Activated CD4-positive, alpha-beta T cell treated with anti-CD3 and anti-CD28 coated beads, Interleukin-2, amount 50 U/mL, for 24 hours (primary cell): ENCODE measurements at places on chromosomes 4 and X.

- no peak for DNase-seq
Observed at GRCh38 chr4:54234497-54235205, 5.6 kb downstream of the PDGFRA start.

DNA sequence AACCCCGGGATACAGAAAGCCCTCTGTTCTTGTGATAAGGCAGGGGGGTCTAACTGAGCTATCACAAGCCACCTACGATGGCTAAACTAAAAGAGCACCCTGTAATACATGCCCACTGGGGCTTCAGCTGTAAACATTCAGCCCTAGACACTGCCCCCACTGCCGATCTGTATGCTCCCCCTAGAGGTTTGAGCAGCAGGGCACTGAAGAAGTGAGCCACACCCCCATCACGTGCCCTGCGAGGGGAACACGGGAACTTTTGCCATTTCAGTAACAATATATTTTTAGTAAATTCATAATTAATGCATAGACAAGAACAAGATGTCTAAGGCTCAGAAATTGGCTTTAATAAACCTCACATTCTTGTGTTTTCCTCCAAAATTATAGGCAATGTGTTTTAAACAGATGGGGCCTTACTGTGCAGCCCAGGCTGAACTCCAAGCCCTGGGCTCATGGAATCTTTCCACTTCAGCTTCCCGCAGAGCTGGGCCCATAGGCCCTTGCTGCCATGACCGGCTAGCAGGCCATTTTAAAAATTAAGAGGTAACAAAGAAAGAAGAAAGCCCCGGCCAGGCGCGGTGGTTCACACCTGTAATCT, 235.3 kb upstream of the SFRP2 start:
- no peak for DNase-seq

DNA sequence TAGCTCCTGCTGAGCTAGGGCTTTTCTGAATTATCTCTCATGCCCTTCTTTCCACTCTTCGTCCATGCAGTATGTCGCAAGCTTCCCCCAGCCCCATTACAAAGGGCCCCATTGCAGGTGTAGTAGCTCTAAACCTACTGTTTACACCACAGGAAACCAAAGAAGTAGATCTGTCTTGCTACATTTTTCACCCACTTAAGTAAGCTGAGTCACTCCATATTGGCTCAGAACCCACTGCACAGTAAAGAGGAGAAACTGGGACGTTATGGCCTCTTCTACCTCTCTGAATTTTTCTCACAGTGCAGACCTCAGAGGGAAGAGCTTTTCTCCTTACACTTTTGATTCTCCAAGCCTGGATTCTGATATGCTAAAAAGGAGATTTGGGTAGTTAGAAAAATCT, 200.2 kb downstream of the SMARCA1 start:
- no peak for DNase-seq

GRCh38 chrX:16589826-16590225, 60.1 kb upstream of the S100G start:
- DNase-seq, result no peak

GRCh38 chr4:87541956-87542709, 13.0 kb upstream of the SPARCL1 start:
- DNase-seq, result no peak

GRCh38 chr4:5921101-5921980, 28.5 kb upstream of the CRMP1 start:
- DNase-seq, result no peak

DNA sequence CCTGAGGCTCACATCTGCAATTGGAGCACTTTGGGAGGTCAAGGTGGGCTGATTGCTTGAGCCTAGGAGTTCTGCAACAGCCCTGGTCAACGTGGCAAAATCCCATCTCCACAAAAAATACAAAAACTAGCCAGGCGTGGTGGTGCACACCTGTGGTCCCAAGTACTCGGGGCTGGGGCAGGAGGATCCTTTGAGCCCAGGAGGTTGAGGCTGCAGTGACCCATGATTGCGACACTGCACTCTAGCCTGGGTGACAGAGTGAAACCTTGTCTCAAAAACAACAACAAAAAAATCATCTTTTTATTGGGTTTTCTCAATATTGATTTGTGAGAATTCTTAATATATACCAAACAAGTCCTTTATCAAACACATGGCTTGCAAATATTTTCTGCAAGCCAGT, 64.9 kb downstream of the ANKRD17 start:
- DNase-seq, result no peak

DNA sequence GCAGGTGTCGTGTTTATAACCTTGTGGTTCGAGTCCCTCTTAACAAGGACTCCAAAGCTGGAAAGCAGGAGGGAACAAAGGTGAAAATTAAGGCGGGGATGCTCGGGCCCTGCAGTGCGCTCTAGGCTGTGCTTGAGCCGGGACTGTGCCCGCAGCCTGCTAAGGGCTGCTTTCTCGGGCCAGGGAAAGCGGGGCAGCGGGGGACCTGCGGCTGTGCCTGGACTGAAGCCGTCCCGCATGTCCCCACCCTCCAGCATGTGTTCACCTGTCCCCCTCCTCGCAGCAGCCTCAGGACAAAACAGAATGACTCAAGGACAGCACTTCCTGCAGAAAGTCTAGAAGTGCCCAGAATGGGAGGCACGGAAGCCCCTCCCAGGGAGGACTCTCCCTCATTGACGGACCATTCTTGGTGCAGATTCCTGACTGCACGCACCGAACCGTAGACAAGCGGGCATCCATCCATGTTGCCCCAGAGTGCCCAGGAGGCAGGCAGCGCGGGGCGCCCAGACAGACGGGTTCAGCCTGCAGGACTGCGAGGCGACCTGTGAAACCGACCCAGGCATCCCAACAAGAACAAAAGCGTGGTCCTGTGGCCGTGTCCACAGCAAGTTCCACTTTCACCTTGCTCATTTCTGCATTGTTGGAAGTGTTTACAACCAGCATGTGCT, 342.9 kb downstream of the MAGEB5 start:
- no peak for DNase-seq

DNA sequence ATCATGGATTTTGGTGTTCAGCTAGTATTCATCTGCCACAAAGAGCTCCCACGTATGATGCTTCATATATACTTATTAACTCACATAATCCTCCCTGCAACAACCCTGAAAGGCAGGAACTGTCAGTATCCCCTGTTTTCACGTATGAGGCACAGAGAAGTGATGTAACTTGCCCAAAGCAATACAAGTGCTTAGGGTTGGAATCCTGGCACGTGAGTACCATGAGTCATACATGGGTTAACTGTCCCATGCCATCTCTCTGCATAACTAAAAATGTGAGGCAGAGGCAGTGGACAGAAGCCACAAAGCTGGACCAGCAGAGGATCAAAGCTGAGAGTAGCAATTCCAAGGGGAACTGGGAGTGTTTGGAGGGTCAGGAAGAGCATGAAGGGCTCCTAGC, 35.7 kb upstream of the EGFL6 start:
- no peak for DNase-seq

DNA sequence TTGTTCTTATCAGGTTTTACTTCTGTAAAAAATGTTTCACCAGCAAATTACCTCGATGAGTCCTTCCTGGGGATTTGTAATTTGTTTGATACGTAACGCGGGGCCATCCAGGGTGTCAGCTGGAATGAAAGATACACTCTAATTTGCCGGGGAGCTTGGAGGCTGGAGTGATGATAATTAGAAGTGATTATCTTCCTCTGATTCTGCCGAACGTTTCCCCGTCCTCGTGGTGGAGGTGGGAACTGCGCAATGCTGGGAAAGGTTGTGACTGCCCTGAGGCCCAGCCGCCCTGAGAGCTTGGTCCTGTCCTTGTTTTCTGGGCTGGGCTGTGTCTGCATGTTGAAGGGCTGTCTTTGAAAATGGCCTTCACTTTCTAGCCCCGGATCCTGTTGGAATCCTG, 48.0 kb downstream of the SORCS2 start:
- no peak for DNase-seq

DNA sequence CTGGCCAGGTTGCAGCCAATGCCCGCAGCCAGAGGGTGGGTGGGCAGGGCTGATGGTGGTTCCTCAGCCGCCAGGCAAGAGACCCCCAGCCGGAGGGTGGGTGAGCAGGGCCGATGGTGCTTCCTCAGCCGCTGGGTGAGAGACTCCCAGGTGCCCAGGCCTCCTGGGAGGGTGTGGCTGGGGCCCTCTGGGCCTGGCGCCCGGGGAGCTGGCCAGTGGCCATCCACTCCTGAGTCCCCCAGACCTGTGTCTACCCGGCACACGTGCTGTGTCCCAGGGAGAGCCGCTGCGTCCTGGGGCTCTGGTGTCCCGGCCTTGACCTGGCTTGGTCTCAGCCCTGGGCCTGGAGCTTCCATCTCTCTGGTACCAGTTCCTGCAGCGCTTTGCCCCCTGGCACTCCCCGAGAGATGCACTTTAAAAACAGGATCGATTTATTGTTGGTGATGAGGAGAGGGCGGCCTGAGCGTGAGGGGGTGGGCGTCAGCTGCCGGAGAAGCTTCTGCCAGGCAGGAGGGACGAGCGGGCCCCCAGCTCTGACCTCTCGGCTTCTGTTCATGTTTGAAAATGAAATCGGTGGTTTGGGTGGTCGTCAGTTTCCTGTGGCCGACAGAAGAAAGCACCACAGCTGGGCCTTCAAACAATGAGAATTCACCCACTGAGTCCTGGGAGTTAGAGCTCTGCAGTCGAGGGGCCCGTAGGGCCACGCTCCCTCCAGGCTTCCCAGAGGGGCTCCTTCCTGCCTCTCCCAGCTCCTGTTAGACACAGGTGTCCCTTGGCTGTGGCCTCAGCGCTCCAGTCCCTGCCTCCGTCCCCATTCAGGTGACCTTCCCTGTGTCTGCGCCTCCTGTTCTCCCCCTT, 6.5 kb downstream of the DOK7 start:
- DNase-seq, result no peak

DNA sequence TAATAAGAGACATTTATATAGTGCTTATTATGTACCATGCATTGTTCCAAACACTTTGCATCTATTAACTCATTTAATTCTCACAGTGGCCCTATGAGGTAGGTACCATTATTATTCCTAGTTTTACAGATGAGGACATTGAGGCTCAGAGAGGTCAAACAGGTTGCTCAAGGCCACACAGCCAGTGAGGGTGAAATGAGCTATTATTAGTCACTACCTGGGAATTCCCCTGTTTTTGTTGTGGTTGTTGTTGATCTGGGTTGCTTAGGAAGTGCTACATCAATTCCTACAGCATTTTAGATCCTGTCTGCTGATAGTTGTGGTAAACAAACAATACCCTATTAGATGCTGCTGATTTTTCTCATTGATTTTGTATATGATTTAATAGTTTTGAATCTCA, 41.2 kb downstream of the APLN start:
- DNase-seq, result no peak

DNA sequence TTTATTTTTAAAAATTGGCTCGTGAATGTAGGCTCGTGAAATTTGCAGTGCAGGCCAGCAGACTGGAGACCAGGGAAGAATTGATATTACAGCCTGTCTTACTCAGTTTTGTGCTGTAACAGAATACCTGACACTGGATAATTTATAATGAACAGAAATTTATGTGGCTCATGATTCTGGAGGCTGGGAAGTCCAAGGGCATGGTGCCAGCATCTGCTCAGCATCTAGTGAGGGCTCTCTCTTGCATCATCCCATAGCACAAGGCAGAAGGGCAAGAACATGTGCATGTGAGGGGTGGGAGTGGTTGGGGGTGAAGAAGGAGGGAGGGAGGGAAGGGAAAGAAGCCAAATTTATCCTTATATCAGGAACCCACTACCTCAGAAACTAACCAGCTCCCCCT, 13.7 kb upstream of the CLTRN start:
- no peak for DNase-seq

DNA sequence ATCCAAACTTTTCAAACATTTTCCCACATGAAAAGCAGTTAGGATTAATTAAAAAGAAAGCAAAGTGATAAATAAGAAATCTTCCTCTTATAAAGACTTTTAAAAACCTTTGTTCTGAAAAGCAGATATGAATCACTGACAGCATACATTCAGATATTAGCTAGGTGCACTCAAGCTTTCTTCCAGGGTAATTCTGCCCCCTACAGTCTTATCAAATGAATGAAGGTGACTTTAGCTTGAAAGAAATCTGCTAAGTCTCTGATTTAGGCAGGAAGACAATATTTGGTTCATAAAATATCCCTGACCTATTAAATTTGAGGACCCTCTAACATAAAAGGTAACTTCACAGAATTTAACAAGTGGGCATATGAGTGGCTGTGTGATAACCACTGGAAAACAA, 209.1 kb upstream of the FAM47A start:
- DNase-seq, result no peak

GRCh38 chr4:175809402-175810072, 2.5 kb downstream of the GPM6A start:
- no peak for DNase-seq

DNA sequence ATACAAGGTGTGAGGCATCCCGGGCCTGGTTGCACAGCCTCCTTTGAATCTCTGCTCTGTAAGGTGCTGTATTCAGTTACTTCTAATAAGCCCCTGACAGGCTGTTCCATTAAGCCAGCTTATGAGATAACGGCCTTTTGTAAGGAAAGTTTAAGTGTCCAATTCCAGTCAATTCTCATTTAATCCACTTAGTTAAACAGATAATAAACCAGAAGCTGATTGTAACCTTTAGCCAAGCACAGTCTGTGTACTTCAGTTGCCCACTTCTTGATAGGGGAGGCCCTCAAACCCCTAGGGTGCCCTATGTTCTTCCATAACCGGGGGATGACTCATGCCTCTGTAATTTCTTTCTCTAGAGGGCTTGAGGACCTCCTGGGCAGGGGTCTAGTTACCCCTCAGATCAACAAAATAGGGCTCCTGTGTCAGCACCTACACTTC, 63.4 kb downstream of the RASL11B start:
- DNase-seq, result no peak

GRCh38 chr4:41890085-41890484, 45.1 kb upstream of the TMEM33 start:
- DNase-seq, result no peak

DNA sequence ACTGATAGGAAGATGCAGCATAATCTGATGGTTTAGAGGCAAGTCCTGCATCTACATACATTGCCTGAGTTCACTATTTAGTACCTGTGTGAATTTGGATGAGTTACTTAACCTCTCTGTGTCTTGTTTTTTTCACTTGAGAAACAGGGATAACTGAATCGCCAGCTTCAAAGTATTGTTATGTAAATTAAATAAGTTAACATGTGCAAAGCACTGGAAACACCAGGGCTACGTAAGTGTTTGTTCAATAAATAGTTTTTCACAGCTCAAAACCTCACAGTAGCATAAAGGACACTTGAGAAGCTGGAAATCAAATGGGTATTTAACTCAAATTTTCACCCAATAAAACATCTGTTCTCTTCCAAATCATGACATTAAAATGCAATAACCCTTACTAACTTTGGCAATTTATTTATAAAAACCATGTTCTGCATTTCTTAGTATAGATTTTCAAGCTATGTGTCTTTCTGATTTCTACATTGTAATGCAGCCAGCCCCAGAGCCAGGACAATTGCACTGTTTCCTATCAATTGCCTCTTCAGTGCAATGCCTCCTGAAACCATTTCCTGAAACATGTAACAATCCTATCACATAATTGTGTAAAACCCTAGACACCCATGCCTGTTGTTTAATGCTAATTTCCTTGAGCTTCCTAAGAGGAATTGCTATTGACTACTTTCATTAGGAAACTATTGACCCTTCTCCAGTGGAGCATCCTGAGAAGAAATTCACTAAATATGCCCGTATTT, 177.1 kb downstream of the UNC5C start:
- no peak for DNase-seq
